Activated CD8-positive, alpha-beta memory T cell treated with anti-CD3 and anti-CD28 coated beads, Interleukin-2, amount 10 ng/mL, durations not matched to agents 7 days and 5 days (primary cell): ENCODE measurements at places on chromosomes 12 and 14. TPM values are rescaled to one million over a fixed set of nuclear protein-coding genes. Genes with fewer than 3 reads are reported as not detected.

- peak overlapping the region; percentile 60 for H3K4me3 ChIP-seq
- H3K27ac ChIP-seq: peak overlapping the region; percentile 93
- H3K4me1 ChIP-seq: peaks cover 81% of the 10 kb centered on the region
These were observed 26.2 kb downstream of the SUSD6 start for GRCh38 chr14:69637503-69638031.

DNA sequence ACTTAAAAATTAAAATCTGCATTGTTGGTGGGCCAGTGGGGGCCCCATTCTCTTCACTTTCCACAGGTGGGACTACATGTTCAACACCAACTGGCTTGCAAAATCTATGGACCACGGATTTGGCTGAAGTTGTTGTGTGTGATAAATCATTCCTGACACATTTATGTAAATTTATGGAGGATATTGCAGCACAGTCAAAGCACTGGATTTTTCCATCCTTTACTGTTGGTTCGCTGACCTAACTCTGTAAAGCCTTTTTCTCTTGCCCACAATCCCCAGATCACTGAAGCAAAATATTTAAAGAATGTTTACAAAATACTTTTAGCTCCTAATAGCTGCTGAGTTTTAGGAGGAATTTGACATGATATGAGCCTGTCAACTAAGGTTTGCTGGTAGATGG is 219.7 kb upstream of the PRICKLE1 start:
- no peaks in the 10 kb centered on the region for H3K4me1 ChIP-seq
- H3K36me3 ChIP-seq: no peaks in the 10 kb centered on the region
- no peak overlapping the region for H3K4me3 ChIP-seq

DNA sequence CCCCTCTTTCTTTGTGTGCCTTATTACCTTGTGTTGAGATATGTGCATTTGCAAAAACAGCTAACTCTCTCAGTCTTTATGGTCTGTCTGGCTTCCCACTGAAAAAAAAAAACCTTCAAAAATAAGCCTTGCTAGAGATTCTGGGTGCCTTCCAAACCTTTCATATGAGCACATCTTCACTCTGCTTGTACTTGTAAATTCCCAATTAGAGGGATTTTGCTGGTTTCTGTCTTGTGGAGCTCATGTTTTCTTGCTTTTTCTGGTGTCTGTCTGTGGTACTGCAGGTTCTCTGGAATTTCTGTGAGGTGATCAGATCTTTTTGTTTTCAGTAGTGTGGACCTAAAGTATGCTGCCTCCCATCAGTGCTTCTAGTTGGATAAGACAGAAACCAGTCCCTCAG is 100.1 kb downstream of the PIK3C2G start:
- no peak for DNase-seq
- no peak overlapping the region for H3K27ac ChIP-seq
- no peaks in the 10 kb centered on the region for H3K36me3 ChIP-seq
- no peaks in the 10 kb centered on the region for H3K4me1 ChIP-seq
- no peak overlapping the region for H3K4me3 ChIP-seq

DNA sequence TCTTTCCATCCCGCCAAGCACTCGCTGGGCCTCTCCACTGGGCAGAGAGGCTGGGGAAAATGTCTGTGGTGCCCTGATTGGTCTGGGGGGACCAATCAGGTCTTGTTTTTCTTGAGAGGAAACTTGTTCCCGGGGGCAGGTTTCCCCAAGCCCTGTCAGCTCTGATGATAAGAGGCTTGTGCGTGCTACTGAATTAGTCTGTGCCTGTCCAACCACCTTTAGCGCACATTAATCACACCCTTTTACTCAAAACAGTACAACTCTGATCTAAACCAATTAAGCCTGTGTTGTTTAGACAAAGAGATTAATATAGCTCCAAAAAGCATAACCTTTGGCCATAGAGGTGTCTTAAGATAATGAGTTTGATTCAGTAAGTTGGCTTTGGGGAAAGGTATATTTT is 580.4 kb downstream of the VRK1 start:
- H3K27ac ChIP-seq: peak overlapping the region; percentile 87
- H3K4me3 ChIP-seq: no peak overlapping the region
- H3K27me3 ChIP-seq: no peaks in the 10 kb centered on the region
- H3K36me3 ChIP-seq: peaks cover 18% of the 10 kb centered on the region
- no peak for DNase-seq
- peaks cover 60% of the 10 kb centered on the region for H3K4me1 ChIP-seq

DNA sequence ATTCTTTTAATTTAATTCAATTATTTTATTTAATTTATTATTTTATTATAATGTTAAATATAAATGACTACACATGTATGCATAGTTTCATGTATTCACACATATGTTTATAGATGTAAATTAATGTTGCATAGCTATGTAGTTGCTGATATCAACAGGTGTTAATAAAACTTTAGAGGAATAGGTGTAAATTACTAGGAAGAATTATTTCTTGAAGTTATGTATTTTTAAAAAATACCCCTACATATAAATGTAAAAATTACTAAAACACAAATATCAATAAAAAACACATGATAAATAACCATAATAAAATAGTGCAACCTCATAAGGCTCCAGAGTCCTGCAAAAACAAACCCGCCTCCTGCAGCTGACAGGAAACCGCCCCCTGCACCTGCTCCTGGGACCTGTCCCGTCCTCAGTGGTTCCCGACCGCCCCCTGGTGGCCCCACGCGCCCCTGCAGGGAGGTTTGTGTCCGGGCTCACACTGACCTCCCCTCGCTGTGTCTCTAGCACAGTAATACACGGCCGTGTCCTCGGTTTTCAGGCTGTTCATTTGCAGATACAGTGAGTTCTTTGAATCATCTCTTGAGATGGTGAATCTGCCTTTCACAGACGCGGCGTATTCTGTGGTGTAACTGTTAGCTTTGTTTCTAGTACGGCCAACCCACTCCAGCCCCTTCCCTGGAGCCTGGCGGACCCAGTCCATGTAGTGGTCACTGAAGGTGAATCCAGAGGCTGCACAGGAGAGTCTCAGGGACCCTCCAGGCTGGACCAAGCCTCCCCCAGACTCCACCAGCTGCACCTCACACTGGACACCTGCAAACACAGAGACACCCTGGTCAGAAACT is 1264.0 kb downstream of the TMEM121 start:
- DNase-seq: peak; percentile 85
- no peak overlapping the region for H3K27ac ChIP-seq
- H3K36me3 ChIP-seq: no peaks in the 10 kb centered on the region
- no peak overlapping the region for H3K4me3 ChIP-seq
- H3K27me3 ChIP-seq: peaks cover 27% of the 10 kb centered on the region
- peaks cover 10% of the 10 kb centered on the region for H3K4me1 ChIP-seq

- peaks cover 1% of the 10 kb centered on the region for H3K27me3 ChIP-seq
- H3K4me3 ChIP-seq: no peak overlapping the region
- peak; percentile 8 for DNase-seq
- no peaks in the 10 kb centered on the region for H3K4me1 ChIP-seq
- H3K27ac ChIP-seq: no peak overlapping the region
- no peaks in the 10 kb centered on the region for H3K36me3 ChIP-seq
These were observed 160.5 kb downstream of the ANO2 start for GRCh38 chr12:5784462-5785130.

DNA sequence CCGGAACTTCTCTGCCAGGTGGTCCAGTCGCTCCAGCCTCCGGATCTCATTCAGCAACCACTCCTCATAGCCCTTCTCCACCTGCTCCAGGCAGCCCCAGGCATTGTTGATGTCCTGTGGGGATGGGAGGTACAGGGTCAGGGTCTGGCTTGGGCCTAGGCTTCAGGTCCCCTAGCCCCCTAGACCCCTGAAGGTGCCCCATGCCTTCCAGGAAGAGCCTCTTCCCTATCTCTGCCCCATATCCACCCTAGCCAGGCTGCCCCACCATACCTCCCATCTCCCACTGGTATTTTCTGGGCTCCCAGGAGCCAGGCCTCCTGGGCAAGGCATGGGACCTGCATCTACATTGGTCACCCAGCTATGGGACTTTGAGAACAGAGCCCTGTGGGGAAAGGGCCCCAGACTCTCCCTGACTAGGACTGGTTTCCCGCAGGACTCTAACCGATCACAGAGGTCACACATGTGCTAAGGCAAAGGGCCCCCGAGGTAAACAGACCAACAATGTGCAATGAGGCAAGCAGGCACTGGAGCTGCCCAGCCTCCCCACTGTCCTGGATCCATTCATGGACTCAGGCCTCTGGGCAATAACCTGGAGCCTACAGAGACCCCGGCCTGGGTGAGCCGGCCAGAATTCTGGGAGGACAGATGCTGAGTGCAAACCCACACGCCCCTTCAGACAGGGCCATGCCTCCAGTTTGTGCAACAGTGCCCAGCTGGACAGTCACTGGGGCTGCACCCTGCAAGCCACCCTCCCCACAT is 88.8 kb downstream of the ACTN1 start:
- no peak overlapping the region for H3K27ac ChIP-seq
- no peaks in the 10 kb centered on the region for H3K36me3 ChIP-seq
- H3K27me3 ChIP-seq: no peaks in the 10 kb centered on the region
- DNase-seq: no peak

GRCh38 chr12:67662910-67663538 is 14.5 kb downstream of the DYRK2 start:
- DNase-seq: no peak
- H3K4me3 ChIP-seq: no peak overlapping the region
- H3K36me3 ChIP-seq: peaks cover 37% of the 10 kb centered on the region
- no peaks in the 10 kb centered on the region for H3K27me3 ChIP-seq

GRCh38 chr14:74577247-74577947 is 34.6 kb downstream of the LTBP2 start:
- peaks cover 66% of the 10 kb centered on the region for H3K27me3 ChIP-seq
- H3K4me3 ChIP-seq: no peak overlapping the region
- peaks cover 42% of the 10 kb centered on the region for H3K4me1 ChIP-seq
- H3K36me3 ChIP-seq: peaks cover 2% of the 10 kb centered on the region
- DNase-seq: no peak

- peaks cover 8% of the 10 kb centered on the region for H3K27me3 ChIP-seq
- DNase-seq: no peak
- no peak overlapping the region for H3K27ac ChIP-seq
- H3K4me1 ChIP-seq: no peaks in the 10 kb centered on the region
- H3K4me3 ChIP-seq: no peak overlapping the region
- H3K36me3 ChIP-seq: no peaks in the 10 kb centered on the region
These were observed 74.6 kb downstream of the RERG start for GRCh38 chr12:15146585-15146984.

DNA sequence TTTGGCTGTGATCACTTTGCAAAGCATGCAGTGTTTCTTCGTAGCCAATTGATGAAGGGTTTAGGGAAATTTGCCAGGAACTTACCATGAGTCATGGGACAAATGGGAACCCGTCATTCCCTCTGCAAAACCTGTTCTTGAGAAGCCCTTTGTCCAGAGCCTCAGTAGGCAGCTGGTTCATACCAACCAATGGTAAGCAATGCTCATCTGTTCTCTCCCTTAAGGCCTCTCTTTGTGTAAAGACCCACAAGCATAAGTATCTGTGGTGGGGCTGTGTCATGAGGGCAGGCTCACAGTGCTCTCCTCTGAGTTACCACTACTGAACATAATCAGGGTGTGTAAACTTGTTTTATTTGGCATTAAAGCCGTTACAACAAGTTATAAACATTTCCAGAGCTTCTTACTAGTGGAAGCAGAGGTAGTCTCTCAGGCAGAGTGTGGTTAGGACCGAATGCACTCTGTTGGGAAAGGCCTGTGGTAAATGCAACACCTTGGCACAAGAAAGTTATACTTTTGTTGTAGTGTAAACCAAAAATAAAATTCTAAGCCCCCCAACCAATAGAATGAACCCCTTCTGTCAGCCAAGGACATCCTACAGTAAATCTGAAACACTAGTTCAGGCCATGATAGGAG is 119.8 kb downstream of the SINHCAF start:
- no peak overlapping the region for H3K4me3 ChIP-seq
- peaks cover 32% of the 10 kb centered on the region for H3K27me3 ChIP-seq
- DNase-seq: no peak

DNA sequence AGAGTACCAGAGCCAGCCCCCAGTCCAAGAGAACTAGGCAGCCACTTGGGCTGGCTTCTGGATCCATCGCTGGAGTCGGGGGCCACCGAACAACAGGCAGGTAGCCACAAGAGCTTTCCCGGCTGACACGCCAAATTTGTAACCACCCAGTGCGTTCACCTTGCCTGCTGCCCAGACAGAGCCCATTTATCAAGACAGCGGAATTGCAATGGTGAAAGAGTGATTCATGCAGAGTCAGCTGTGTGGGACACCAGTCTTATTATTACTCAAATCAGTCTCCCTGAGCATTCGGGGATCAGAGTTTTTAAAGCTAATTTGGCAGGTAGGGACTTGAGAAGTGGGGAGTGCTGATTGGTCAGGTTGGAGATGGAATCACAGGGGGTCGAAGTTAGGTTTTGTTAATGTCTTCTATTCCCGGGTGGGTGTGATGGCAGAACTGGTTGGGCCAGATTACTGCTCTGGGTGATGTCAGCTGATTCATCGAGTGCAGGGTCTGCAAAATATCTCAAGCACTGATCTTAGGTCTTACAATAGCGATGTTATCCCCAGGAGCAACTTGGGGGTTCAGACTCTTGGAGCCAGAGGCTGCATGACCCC is 64.3 kb downstream of the PDE6H start:
- no peaks in the 10 kb centered on the region for H3K4me1 ChIP-seq
- no peak overlapping the region for H3K27ac ChIP-seq

- H3K4me3 ChIP-seq: no peak overlapping the region
- no peaks in the 10 kb centered on the region for H3K27me3 ChIP-seq
- no peaks in the 10 kb centered on the region for H3K4me1 ChIP-seq
- no peak for DNase-seq
- no peak overlapping the region for H3K27ac ChIP-seq
These were observed 51.1 kb upstream of the C14orf180 start for GRCh38 chr14:104528496-104528895.

- H3K27ac ChIP-seq: no peak overlapping the region
- no peaks in the 10 kb centered on the region for H3K36me3 ChIP-seq
- no peak for DNase-seq
- H3K4me1 ChIP-seq: no peaks in the 10 kb centered on the region
- H3K27me3 ChIP-seq: peaks cover 2% of the 10 kb centered on the region
These were observed 260.1 kb downstream of the C12orf75 start for GRCh38 chr12:105590571-105590970.

GRCh38 chr14:68848253-68848652 is 55.4 kb upstream of the ZFP36L1 start:
- H3K4me3 ChIP-seq: no peak overlapping the region
- no peak overlapping the region for H3K27ac ChIP-seq
- H3K4me1 ChIP-seq: peaks cover 7% of the 10 kb centered on the region
- no peaks in the 10 kb centered on the region for H3K36me3 ChIP-seq
- DNase-seq: no peak

DNA sequence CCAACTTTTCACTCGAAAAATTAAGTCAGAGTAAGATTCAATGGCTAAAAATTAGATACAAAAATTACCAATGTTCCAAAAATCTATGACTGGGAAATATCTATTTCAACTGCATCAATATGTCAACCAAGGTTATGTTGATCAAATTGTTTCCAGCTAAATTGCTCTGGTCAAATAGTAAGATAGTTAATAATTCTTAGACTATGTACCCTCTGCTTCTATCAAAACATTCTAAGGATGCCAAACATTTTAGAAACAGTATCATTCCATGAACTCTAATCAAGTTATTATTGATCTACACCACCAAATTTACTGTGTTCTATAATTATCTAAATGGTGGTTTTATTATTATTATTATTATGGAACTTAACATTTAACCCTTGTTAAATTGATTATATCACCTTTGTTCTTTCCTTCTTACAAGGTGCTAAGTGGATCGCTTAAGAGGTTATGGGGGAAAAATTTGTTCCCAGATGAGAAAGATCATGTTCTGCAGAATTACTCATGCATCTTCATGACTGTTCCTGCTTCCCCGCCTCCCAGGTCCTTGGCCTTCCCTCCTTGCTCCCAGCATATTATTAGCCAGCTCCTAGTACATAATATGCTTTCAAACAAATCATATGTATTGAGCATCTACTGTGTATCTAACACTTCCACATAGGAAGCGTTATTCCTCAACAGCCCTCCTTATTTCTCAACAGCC is 240.5 kb upstream of the KRR1 start:
- peaks cover 6% of the 10 kb centered on the region for H3K27me3 ChIP-seq
- peaks cover 2% of the 10 kb centered on the region for H3K36me3 ChIP-seq
- peaks cover 18% of the 10 kb centered on the region for H3K4me1 ChIP-seq
- H3K27ac ChIP-seq: no peak overlapping the region
- no peak overlapping the region for H3K4me3 ChIP-seq

Gene C12orf54
- total RNA-seq: not detected

Gene SCAF11
- 137 TPM for total RNA-seq

Gene FAM186B
- not detected for total RNA-seq

Gene CLEC4D
- total RNA-seq: not detected
